ENCODE measurements at places on chromosomes 1 and 21. TPM values are rescaled to one million over a fixed set of nuclear protein-coding genes. Genes with fewer than 3 reads are reported as not detected.

The LAD1 gene
- not detected for total RNA-seq

The TRPM2 gene
- 3.5 TPM for total RNA-seq

The SFPQ gene
- 157 TPM for total RNA-seq

The DENND2C gene
- total RNA-seq: 1.7 TPM

The MCOLN2 gene
- total RNA-seq: 0.23 TPM

- no peak for DNase-seq
Measured at GRCh38 chr1:64343105-64343822, 126.7 kb upstream of the CACHD1 start.

DNA sequence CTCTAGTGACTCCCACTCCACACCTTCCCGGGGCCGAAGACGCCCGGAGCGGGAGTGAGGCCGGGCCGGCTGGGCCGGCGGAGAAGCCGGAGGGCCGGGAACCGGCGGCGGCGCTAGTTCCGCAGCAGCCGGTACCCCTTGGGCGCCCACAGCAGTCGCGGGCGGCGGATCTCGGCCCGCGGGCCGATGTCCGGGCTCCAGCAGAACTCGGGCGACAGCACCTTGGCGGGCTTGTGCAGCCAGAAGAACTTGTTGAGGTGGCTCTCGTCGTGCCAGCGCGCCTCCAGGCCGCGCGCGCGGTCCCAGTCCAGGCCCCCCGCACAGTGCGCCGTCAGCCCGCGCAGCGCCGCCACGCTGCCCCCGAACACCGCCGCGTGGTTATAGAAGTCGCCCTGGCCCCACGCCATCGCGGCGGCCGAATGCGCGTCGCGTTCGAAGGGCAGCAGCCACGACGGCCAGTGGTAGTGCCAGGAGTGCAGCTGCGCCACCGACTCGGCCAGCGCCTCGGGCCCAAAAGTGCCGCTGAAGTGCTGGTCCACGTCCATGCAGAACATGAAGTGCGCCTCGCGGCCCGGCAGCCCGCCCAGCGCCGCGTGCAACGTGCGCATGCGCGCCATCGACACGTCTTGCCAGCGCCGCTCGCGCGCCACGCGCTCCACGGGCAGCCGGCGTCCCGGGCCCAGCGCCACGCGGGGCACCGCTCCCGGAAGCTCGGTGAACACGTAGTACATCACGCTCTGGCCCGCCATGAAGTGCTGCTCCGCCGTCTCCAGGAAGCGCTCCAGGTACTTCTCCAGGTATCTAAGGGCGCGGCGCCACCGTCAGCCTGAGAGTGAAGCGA lies 14.0 kb downstream of the A3GALT2 start:
- no peak for DNase-seq

- DNase-seq: peak; percentile 34
Measured at GRCh38 chr21:34790834-34791233, 122.0 kb downstream of the CLIC6 start.

- no peak for DNase-seq
Measured at GRCh38 chr1:178273707-178274410, 180.0 kb downstream of the RASAL2 start.

GRCh38 chr1:16243936-16244649 lies 7.1 kb upstream of the CPLANE2 start:
- DNase-seq: peak; percentile 95

All from esophagus muscularis mucosa (tissue), 4 donors.